ENCODE measurements at places on chromosomes 3 and 15. TPM values are rescaled to one million over a fixed set of nuclear protein-coding genes. Genes with fewer than 3 reads are reported as not detected.

- no peak for DNase-seq
Observed at GRCh38 chr3:53531749-53532148, 37.3 kb downstream of the CACNA1D start.

- DNase-seq: no peak
Observed at GRCh38 chr3:15979495-15979894, 181.7 kb upstream of the ANKRD28 start.

GPR87 gene
- not detected for polyA plus RNA-seq

DNA sequence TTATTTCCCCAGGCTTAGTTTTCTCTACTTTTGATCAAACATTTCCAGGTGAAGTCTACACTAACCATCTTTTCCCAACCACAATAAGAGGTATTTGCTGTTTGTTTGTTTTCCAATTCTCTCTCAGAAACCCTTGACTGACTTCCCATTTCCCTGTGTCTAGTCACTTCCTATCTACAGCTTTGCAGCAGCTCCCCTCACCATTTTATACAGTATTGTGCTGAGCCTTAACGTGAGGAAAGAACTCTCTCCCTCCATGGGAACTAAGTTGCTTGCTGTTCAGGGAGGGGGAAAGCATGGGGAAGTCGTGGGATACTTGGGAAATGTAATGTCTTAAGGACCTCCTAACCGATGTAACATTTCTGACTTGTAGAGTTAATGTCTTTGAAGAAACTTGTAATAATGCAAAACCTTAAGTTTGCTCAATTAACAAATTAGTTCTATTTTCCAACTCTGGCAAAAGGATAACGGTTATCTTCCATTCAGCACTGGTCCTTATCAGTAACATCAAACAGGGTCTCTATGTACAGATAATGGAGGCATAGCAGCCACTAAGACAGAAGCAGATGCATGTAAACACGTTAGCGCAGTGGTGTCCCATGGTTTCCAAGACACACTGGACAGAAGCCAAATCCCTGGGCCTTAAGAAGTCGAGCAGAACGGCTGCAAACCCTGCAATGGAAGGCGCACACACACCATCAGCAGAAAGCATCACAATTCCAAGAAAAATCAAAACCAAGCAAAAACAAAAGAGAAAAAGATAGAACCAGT, 39.7 kb downstream of the NPTN start:
- DNase-seq: no peak

DNA sequence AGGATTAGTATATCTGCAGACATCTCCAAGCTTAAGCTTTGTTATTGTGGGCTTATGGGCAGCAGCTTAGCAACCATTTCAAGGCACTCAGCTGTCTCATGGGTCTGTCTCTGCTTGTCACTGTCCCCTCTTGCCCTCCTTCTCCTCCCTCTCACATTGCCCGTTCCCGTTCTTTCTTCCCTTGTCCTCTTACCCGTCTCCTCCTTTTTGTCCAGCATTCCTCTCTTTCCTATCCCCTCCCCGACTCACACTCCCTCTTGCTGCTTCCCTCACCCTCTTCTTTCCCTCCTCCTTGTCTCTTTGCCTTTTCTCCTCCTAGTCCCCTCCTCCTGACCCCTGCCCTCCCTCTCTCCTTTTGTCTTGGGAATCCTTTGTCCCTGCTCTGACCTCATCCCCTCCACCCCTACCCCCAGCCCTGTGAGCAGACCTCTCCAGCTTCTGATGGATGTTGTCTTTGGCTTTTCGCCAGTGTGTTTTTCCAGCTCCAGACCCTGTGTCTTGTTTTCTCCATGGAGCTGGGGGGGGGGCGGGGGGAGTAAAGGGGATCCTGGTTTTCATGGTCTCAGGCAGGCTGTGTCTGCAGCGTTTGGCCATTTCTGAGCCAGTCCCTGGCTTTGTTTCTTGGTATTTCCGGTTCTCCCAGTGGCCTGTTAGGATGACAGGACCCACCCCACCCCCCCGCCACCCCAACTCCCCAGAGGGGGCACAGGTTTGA, 47.9 kb upstream of the TRAK1 start:
- no peak for DNase-seq

DNA sequence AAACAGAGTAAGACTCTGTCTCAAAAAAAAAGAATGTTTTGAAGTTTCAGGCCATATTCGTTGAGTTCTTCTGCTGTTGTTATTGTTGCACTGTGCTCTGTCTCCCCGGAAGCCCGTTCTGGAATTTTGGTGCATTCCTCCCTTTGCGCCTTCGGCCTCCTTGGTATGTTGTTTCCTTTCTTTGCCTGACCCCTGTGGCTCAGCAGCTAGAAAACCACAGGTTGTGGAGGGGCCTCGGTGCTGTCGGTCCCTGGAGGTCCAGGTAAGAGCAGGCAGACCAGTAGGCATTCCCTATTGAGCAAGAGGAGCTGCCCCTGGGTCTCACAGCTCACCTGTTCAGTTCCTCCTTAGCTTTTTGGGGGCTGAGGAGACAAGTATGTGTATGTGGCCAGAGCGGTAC, 51.0 kb upstream of the DLG1 start:
- no peak for DNase-seq

- peak; percentile 56 for DNase-seq
Observed at GRCh38 chr3:11154036-11154952, at the start of gene HRH1. HRH1 (plus strand) TSS chr3:11154493; CDS start chr3:11259038, 104,545 bp downstream.

GRCh38 chr3:170321321-170322034, 36.0 kb upstream of the SKIL start:
- DNase-seq: no peak

SKOR1 gene
- 0.07 TPM for polyA plus RNA-seq

DNA sequence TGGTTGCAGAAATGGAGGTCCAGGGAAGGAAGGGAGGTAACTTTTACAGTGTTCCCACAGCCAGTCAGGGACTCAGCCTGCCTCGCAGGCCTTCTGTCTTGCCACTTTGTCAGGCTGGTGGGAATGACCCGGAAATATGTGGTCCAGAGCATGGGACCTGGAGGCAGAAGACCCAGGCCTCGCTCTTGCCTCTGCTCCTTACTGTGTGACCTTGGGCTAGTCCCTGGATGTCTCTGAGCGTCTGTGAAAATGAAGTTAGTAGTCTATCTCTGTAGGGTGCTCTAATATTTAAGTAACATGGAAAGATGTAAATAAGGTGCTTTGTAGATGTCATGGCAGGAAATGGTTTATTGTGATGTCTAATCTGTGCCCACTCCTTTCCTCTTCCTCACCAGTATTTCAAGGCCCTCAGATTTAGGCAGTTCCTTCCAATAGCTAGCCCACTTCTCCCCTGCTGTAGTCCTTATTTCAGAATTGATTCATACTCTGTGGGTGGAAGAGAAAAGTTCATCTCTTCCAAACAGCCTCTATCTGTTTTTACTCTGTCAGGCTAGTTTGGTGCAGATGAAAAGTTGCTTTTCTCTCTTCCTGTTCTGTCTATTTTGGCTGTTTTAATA, 9.1 kb downstream of the CORO2B start:
- no peak for DNase-seq

DNA sequence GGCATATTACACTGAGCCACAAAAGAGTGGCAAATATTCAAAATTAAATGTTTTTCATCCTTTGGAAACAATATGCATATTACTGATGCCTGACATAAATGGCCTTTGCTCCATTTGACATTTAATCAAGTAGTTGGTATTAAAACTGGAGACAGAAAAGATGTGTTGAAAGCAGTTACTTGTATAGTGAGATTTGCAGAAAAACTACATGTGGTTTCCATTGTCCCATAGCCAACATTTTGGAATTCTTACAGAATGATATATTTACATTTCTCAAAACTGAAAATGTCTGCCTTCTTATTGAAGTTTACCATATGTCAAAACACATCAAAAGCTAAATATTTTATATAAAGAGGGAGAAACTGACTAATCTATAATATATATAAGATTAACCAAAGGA, 21.6 kb downstream of the SHOX2 start:
- no peak for DNase-seq

DNA sequence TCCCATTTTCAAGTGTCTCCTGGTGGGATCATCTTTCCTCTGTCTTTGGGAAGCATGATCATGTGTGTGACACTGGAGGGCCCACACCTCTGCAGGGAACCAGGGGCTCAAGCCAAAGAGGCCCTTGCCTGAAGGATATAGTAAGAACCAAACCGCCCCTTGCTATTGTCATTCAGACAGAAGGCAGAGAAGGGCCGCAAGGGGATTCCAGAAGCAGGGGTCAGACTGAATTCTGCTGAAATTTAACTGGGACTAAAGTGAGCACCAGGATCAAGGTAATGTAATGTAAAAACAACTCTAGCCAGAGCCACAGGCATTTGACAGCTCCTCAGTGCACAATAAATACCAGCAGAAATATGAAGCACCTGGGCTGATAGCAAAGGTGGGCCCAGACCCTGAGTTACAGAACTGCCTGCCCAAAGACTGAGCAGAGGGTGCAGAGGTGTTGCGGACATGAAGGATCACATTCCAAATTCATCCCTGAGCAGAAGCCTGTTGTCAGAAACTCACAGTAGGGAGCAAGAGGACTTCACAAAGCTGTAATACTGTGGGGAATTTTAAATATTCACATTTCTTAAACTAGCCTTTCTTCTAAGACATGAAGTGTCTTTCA, 46.0 kb upstream of the RASGRF1 start:
- no peak for DNase-seq

DNA sequence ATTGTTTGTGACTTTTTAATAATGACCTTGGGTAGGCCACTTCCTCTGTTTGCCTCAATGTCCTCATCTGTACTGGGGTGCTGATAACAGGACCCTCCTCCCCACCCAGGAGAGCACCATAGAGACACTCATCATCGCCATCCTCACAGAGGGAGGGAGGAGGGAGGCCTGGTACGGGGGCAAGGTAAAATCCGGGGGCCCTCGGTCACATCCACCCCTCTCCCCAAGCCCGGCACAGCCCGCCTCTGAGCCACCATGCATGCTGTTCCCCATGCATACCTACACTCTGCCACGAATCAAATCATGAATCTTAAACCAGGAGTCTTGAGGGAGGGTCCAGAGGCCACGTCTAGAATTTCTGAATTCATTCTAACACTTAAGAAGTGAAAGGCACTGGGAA, 74.9 kb upstream of the IQSEC1 start:
- DNase-seq: no peak

DNA sequence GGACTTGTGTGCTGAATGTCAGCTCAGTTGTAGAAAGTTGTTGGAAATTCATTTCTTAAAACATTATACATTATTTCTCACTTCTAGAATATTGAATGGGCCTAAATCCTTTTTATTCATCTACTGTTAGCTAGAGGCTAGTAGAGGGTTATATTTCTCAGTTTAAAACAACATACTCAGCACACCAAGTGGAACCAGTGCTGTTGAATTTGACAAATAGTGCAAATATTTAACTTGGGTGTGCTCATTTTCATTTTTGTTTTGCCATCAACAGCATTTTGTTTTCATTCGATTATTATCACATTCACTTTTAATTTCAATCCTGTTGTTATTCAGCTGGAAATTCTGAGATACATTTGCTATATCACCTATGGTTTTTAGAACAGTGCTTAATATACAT, 269.4 kb upstream of the PEX5L start:
- DNase-seq: no peak

DNA sequence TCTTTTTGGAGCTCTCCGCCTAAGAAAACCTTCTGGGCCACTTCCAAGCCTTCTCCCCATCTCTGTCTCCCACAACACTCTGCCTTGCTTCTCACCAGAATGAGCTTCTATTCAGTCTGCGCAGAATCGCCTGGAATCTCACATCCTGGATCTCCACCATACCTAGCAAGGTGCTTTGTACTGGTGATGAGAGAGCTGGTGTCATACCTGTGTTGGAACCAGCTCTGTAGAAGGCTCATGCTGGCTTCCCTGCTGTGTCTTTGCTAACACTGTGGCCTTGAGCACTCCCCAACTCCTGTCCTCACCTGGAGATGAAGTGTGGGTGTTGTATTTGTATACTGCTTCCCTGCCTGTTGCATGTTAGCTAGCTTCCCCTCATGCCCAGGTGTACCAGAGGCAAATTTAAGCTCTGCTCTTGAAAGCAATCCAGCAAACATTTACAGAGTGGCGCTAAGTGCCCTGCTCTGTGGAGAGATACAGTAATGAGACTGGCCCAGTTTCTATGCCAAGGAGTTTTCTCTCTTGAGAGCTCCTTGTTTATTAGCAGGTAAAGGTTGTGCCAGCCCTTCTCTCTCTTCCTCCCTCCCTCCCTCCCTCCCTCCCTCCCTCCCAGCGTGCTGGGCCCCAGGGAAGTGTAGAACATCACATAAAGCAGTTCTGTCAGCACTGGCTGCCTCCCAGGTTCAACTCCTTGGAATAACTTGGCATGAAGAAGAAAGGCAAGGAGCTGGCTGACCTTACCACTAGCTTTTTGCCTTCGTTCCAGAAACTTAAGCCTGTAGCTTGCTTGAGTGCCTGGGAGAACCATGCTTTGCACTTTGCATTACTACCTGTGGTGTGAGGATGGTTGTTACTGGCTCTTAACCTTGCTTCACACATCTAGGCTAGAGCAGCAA, 54.9 kb downstream of the TRIM71 start:
- no peak for DNase-seq

ADAMTS9 gene
- polyA plus RNA-seq: 11.2 TPM

- DNase-seq: no peak
Observed at GRCh38 chr3:182794455-182795388, 1.4 kb downstream of the ATP11B start.

PAQR9 gene
- 1.00 TPM for polyA plus RNA-seq

CD200R1 gene
- 0.19 TPM for polyA plus RNA-seq

Data from psoas muscle (tissue), 8 donors.